ENCODE measurements at places on chromosomes 1 and 21.

GRCh38 chr1:44471911-44472453 lies 66.9 kb downstream of the RNF220 start:
- no peak for DNase-seq

GRCh38 chr1:27402349-27402754 lies 9.9 kb downstream of the GPR3 start:
- peak; percentile 39 for DNase-seq

GRCh38 chr1:11671544-11672286 lies 7.7 kb downstream of the FBXO6 start:
- no peak for DNase-seq

DNA sequence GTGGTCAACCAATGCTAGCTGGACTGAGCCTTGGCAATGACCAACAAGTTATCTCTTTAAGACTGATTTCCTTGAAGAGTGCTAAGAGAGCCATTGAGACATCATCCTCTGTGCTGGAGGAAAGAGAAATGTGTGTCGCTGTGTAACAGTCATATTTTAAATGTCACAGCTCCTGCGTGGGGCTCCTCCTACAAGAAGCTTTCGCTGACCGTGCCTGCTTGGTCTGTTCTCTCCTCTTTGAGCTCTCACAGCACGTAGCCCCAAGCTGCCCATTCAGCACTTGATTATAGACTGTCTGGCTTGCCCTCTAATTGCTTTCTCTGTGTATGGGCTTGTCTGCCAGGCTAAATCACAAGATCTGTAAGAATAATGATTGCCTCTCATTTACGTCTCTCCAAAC lies 221.3 kb downstream of the FOXD2 start:
- DNase-seq, result no peak

DNA sequence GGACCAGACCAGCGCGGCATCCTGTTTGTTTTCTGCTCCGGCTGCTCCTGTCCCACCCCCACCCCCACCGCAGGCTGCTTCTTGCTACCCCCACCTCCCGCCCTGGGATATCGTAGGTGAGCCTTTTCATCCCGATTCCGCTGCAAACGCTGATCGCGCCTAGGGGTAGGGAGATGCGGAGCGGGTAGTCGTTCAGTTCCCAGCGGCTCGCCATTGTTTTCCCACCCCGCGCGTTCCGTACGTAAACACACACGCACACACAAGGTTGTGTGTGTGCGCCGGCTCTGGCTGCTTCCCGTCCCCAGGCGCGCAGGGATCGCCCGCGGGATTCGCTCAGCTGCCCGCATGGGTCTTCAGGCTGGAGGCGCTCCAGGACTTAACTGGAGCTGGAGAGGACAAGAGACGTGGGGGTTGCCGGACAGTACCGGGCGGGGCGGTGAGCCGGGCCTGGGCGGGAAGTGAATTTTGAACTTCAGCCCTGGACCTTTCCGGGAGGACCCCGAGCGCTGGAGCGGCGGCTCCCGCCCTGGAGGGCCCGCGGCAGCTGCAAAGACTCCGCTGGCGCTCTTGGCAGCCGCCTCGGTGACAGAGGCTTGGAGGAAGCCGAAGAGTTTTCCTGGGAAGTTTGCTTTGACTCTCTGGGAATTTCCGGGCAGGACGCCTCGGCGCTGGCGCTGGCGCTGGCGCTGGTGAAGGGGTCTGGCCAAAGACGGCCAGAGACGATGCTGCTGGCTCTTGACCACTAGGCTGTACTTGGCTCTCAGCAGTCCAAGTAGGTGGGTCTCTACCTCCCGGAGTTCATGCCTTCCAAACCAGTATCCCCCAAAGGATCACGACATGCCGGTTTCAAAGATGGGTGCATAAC lies 1.6 kb downstream of the SOX13 start:
- no peak for DNase-seq

- DNase-seq, result no peak
These were observed 127.7 kb upstream of the COL6A1 start for GRCh38 chr21:45853703-45854342.

DNA sequence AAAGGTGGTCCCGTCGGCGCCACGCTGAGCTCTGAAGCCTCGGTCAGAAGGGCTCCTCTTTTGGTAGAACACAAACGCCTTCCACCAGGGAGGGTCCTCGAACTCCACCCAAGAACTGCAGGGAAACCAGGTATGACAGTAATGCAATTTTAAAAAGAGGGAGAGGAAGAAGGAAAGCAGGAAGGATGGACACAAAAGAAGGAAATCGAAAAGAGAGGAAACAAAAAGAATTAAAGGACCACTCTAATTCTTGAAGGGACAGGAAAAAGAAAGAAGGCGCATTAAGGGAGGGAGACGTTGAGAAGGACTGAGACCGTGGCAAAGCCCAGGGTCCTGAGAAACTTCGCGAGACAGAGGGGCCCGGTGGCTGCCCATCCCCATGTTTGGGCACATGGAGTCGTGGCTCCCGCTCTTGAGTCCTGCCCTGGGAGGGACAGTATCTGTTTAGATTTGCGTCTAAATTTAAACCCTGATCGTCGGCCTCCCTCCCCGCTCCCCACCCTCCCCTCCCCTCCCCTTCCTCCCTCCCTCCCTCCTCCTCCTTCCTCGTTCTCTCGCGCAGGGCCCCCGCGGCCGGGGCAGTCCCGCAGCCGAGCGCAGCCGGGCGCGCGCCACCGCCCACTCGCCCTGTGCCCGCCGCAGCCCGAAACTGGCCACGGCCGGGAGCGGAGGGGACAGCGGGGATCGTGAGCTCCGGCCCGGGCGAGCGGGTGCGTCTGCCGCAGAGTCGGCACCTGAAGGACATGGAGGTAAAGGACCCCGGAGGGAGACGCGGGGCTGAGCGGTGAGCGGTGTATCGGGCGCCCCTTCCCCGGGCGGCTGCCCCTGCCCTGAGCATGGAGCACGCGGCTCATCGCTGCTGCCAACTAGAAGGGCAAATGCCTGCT lies at the start of gene RCSD1:
Gene RCSD1, plus strand, starts transcription at position 552 of the 887 bp plus-strand sequence. Its CDS starts 192 bp downstream, at position 744.
- no peak for DNase-seq

DNA sequence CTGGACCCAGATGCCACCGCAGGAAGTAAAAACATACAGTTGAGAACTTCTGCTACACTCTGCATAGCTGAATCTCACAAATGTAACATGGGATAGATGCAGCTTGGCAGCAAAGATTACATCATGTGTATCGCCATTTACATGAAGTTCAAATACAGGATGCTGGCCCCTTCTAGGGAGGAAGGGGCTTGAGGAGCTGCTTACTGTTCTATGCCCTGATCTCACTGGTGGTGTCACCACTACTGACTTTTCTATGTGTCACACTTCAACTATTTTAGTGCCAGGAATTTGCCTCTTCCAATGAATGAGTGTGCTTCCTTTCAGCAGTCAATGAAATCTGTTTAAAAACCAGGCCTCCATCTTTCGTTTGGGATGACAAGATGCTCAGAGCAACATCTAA lies 31.1 kb downstream of the MRAP start:
- no peak for DNase-seq

DNA sequence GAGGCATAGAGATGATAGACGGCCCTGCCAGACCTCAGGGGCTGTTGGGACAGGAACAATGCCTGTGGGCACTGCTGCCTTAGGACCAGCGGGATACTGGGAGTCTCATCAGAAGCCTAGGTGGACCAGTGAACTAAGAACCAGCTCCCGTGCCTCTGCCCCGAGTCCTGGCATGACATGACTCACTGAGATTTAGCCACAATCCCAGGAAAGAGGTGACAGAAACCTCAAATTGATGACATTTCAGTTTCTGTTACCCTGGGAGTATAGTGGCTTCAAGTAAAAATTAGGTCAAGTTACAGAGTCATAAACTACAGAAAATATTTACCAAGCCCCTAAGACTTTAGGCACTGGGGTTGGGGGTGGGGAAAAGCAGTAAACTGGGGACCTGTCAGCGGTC lies 74.6 kb upstream of the GADD45A start:
- no peak for DNase-seq

DNA sequence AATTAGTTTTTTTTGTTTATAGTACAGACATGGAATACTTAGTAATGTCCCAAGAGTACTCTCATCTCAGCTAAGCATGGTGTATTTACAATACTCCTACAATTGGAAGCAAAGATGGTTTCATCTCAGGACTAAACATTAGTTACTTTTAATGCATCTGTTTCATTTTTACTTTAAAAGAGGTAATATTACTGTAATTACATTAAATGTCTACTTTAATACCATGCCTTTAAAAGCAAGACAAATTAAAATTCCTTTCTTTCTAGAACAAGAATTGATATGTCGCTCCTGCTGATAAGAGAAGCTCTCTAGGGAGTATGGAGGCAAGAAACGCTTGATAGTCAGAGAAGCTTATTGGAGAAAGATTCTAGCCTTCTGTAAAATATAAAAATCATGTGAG lies 284.9 kb upstream of the ADAMTS5 start:
- no peak for DNase-seq

GRCh38 chr1:226736908-226737818 lies 1.9 kb downstream of the ITPKB start:
- DNase-seq, result no peak

GRCh38 chr1:17842686-17843085 lies 87.6 kb downstream of the ACTL8 start:
- no peak for DNase-seq

DNA sequence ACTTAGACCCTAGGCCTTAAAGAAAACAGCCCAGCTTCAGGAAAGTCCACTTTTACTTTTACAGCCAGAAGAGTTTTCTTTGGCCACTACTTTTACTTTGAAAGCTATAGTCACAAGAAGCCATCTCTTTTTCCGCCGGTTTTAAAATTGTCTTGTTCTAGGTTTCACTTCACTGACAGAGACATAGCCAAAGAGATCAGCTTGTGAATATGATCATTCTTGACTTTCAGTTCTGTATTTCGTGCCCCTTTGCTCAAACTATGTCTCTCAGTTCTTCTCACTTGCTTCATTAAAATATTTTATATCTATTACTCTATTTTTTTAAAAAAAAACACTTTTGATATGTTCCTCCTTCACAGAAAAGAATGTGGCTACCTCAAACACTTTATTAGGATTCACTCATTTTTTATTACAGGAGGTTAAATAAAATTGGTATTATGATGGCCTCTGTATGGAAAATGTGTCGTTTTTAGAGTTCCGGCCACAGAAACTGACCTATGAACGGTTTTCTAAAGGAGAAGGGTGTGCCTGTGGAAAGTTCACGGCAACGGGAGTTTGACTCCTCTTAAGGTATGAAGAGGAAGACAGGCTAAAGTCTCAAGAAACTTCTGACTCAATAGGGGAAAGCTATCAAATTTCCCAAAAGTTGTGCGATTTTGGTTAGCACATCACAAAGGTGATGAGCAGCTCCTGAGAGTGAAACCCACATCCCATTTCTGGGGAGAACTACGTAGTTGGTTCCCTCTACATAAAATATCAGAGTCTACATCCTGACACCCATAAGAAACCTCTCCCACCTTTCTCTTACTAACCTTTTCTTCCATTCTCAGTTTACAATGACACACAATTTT lies 1.2 kb downstream of the MCOLN2 start:
- DNase-seq, result no peak

DNA sequence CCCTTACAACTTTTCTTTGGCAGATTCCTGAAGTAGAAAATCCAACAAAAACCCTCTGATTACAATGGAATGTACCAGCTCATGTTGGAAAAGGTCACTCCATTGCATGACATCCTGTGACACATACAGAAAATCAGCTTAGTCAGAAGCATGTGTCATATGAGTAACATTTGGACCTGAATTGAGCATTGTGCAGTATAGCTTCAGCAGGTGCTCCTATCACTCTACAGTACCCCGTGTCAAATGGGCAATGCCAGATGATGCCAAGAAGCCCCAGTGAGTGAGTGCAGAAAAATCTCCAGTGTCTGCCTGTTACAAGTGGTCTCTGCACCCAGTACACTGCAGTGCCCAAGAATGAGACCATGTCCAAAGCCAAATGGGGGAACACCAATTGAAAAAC lies 129.7 kb upstream of the RUNX1 start:
- no peak for DNase-seq

DNA sequence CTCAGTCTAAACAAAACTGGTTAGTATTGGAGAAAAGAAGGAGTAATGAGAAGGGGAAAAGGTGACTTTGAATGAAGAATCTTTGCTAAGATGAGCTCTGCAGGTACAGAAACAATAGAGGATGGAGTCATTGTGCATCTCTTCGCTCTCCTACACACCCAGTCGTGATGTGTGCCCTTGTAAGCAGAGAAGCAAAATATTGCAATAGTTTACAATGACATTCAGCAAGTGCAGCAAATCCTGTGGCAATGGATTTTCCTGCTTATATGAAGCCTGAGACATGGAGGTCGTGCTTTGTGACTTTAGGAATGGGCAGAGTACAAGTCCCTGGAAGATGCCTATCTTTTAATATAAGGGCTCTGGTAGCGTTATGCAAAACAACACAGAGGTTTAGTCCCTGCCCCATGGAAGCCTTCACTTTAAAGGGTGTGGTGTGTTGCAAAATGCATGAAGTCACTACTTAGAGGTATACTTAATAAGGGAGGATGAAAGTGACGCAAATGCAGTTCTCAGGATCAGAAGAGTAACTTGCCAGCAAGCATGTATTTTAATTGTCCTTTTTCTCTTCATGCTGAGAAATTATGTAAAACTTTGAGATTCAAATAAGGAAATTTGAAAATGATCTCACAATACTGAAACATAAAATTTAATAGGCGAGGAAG lies 88.0 kb upstream of the IVNS1ABP start:
- no peak for DNase-seq

- peak; percentile 58 for DNase-seq
These were observed 260.5 kb downstream of the PRDM2 start for GRCh38 chr1:13960375-13960987.

- DNase-seq, result no peak
These were observed 149.9 kb downstream of the SYF2 start for GRCh38 chr1:25082216-25082899.

DNA sequence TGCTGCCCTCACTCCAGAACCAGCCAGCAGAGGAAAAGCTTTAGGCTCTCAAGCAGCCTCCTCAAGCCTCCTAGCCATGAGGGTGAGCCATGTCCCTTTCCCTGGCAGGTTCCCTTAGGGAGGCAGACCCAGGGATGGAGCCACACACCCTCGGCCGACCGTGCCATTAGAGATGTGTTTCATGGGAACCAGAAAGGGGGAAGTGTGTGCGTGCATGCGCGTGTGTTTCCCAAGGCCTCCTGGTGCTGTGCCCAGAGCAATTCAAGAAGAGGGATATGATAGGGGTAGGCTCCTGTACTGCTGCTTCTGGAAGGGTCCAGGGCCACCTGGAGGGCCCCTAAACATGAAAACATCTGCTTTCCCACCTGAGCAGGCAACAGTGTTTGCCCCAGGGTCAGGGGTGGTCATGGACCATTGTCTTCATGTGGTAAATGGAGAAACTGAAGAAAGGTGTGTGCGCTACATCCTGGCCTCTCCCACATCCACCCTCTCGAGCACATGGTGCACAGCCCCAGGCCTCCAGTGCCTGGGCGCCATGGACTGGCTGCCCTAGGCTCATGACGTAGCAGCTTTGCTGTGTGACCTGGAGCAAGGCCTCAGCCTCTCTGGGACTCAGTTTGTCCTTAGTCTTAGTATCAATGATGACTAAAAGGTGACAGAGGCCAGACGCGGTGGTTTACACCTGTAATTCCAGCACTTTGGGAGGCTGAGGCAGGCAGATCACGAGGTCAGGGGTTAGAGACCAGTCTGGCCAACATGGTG lies 48.1 kb downstream of the SYF2 start:
- no peak for DNase-seq

Data from hematopoietic multipotent progenitor cell treated with erythropoietin and hydrocortisone succinate and interleukin-3 and kit ligand, for 17 days (in vitro differentiated cells).